Activated CD8-positive, alpha-beta T cell treated with anti-CD3 and anti-CD28 coated beads, Interleukin-2, amount 10 ng/mL, durations not matched to agents 7 days and 5 days (primary cell): ENCODE measurements at places on chromosomes 3 and 15.

DNA sequence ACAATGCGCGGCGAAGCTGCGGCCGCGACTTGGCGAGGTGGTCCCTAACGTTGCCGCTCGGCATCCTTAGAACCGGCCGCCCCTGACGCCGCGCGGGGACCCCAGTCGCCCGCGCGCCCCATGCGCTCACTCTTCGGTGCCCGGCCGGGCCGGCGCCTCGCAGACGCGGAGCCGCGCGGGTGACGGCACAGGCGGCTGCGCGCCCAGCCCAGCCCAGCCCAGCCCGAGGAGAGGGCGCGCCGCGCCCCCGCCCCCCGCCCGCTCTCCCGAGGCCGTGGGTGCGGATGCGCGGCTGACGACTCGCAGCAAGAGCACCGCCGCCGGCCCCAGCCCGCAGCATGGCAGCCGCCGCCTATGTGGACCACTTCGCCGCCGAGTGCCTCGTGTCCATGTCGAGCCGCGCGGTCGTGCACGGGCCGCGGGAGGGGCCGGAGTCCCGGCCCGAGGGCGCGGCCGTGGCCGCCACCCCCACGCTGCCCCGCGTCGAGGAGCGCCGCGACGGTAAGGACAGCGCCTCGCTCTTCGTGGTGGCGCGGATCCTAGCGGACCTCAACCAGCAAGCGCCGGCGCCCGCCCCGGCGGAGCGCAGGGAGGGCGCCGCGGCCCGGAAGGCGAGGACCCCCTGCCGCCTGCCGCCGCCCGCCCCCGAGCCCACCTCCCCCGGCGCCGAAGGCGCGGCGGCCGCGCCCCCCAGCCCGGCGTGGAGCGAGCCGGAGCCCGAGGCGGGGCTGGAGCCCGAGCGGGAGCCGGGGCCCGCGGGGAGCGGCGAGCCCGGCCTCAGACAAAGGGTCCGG is 437 bp downstream of the KLF13 start:
- H3K4me1 ChIP-seq, result peaks cover 58% of the 10 kb centered on the region
- peak overlapping the region; percentile 56 for H3K4me3 ChIP-seq
- H3K27ac ChIP-seq, result no peak overlapping the region
- peak; percentile 73 for DNase-seq
- H3K27me3 ChIP-seq, result no peaks in the 10 kb centered on the region

DNA sequence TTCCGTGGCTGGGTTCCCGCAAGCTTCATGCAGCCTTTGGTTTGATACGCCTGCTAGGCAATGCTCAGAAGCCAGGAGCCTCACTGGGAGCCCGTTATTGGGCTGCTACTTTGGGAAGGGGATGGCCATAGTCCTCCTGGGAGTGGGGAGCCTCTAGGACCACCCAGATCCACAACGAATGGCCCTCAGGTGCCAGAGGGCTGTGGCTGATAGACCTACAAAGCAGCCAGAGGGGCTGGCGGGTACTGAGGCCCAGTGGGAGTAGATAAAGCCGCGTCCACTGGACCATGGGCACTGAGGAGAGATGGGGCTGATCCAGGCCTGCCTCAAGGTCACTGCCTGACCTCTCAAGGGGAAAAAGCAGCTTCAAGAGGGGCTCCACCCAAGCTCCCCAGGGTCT is 714 bp downstream of the GNAT1 start:
- H3K27ac ChIP-seq, result no peak overlapping the region
- H3K27me3 ChIP-seq, result peaks cover 14% of the 10 kb centered on the region
- H3K4me3 ChIP-seq, result no peak overlapping the region

DNA sequence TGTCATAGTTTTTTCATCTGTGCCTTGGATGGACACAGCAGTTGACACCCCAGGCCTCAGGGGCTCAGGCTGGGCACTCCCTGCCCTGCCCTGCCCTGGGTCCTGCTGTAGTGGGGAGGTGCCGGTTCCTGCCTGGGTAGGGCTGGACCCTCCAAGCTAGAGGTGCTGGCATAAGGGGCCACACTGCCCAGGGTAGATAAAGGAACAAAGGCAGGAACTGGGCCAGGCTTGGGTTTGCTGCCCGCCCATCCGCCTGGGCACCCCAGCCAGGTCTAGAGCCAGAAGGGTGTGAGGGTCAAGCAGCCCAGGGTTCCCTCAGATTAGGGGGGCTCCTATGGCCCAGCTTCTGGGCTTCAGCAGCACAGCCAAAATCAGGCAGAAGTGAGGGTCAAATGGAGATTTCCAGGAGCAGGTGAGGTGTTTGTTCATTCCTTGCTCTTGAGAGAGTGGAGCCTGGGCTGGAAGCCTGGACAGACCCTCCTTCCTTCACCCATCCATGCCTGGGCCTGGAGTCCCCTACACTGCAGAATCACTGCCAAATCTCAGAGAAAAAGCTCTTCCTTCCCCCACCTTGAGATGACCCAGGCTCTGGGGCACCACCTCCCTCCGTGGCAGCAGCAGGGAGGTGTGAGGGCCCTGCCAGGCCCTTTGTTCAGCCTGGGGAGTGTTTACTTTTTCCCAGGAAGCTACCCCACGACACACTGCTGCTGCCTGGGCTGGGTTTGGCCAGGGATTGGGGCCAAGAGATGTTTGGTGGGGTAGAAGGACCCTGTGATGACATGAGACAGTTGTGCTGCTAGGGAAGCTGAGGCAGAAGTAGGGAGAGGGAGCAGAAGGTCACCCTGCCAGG is 7.1 kb downstream of the SEMA3F start:
- H3K36me3 ChIP-seq, result no peaks in the 10 kb centered on the region
- no peak overlapping the region for H3K27ac ChIP-seq
- H3K4me1 ChIP-seq, result peaks cover 2% of the 10 kb centered on the region
- H3K4me3 ChIP-seq, result no peak overlapping the region

DNA sequence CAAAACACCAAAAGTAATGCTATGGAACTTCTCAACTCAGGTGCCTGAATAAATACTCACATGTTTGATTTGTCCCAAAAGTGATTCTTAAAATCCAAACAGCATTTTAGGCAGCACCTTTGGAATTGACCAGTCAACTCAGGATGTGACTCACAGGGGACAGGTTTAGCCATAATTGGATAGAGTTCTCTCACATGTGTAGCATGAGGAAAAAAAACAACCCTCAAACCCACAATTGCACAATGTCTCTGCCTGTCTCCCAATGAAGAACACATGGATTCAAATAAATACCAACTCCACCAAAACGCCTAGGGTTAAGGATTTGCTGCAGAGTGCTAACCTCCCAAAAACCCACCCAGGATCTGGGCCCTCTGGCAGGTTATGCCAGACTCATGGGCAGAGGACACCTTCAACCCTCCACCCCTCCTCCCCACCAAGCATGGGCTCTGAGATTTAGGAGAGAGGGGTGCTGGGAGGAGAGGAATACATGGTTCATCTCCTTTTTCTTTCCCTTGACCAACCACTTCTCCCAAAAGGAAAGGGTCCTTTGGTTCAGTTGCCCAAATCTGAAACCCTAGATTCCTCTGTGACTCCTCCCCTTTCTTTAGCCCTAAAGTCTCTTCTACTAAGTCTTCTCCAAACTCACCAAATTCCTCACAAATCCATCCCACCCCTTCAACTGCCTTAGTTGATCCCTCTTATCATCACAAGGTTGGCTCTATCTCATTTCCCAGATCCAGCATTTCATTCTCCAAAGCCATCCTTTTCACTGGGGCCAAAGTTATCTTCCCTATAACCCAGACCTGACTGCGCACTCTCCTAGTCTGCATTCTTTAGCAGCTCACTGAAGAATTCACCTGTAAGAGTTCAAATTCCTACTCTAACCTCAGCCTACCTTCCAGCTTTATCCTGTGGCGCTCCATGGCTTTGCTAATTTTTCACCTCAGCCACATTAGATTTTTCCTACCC is 7.7 kb downstream of the RYK start:
- H3K27ac ChIP-seq, result no peak overlapping the region
- peaks cover under 1% of the 10 kb centered on the region for H3K27me3 ChIP-seq
- H3K36me3 ChIP-seq, result peaks cover 2% of the 10 kb centered on the region
- DNase-seq, result no peak
- no peak overlapping the region for H3K4me3 ChIP-seq
- peaks cover 12% of the 10 kb centered on the region for H3K4me1 ChIP-seq

- no peak for DNase-seq
- H3K36me3 ChIP-seq, result no peaks in the 10 kb centered on the region
- no peaks in the 10 kb centered on the region for H3K4me1 ChIP-seq
- H3K4me3 ChIP-seq, result no peak overlapping the region
- no peak overlapping the region for H3K27ac ChIP-seq
Measured at GRCh38 chr15:70835415-70835814, 18.5 kb downstream of the LARP6 start.

GRCh38 chr3:58216496-58217195 is 5.9 kb upstream of the DNASE1L3 start:
- peaks cover 15% of the 10 kb centered on the region for H3K4me1 ChIP-seq
- no peak overlapping the region for H3K27ac ChIP-seq
- no peaks in the 10 kb centered on the region for H3K36me3 ChIP-seq

DNA sequence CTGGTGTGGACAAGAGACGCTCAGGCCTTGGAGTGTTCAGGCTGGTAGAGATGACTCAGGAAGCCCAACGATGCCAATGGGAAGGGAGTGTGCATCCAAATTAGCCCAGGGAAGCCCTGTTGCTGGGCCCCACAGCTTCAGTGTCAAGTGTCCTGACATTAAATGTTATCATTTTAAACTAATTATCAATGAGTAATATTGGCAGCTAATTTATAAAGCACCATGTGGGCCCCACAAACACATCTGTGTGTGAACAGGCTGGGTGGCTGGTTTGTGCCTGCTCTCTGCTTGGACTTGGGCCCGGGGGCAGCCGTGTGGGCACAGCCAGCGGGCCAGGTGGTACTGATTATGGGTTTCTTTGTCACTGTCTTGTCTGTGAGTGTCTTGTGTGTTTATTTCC is 15.0 kb downstream of the FBLN2 start:
- DNase-seq, result no peak
- no peak overlapping the region for H3K27ac ChIP-seq
- H3K4me3 ChIP-seq, result no peak overlapping the region
- H3K27me3 ChIP-seq, result peaks cover 4% of the 10 kb centered on the region
- peaks cover 17% of the 10 kb centered on the region for H3K4me1 ChIP-seq

- no peak overlapping the region for H3K4me3 ChIP-seq
- no peaks in the 10 kb centered on the region for H3K36me3 ChIP-seq
Measured at GRCh38 chr3:113261063-113261625, 49.8 kb downstream of the BOC start.

DNA sequence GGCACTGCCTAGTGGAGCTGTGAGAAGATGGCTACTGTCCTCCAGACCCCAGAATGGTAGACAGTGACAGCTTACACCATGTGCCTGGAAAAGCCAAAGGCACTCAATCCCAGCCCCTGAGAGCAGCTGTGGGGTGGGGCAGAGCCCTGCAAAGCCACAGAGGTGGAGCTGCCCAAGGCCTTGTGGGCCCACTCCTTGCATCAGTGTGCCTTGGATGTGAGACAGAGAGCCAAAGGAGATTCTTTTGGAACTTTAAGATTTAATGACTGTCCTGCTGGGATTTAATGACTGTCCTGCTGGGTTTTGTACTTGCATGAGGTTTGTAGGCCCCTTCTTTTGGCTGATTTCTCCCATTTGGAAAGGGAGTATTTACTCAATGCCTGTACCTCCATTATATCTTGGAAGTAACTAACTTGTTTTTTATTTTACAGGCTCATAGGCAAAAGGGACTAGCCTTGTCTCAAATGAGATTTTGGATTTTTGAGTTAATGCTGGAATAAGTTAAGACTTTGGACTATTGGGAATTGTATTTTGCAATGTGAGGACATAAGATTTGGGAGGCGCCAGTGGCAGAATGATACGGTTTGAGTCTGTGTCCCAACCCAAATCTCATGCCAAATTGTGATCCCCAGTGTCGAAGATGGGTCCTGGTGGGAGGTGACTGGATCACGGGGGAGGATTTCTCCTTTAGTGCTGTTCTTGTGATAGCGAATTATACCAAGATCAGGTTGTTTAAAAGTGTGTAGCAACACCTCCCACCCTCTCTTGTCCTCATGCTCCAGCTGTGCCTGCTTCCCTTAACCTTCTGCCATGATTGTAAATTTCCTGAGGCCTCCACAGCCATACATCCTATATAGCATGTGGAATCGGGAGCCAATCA is 80.4 kb downstream of the MYO5A start:
- H3K36me3 ChIP-seq, result peaks cover 8% of the 10 kb centered on the region
- H3K4me1 ChIP-seq, result peaks cover 6% of the 10 kb centered on the region

- H3K27ac ChIP-seq, result peak overlapping the region; percentile 62
- peaks cover 2% of the 10 kb centered on the region for H3K27me3 ChIP-seq
- peak overlapping the region; percentile 46 for H3K4me3 ChIP-seq
- H3K36me3 ChIP-seq, result peaks cover 11% of the 10 kb centered on the region
- DNase-seq, result peak; percentile 59
- peaks cover 66% of the 10 kb centered on the region for H3K4me1 ChIP-seq
Measured at GRCh38 chr3:172102123-172102882, 62.9 kb downstream of the FNDC3B start.

GRCh38 chr3:121482660-121483059 is 63.1 kb downstream of the POLQ start:
- no peak overlapping the region for H3K4me3 ChIP-seq
- H3K36me3 ChIP-seq, result peaks cover 50% of the 10 kb centered on the region
- no peaks in the 10 kb centered on the region for H3K27me3 ChIP-seq
- H3K4me1 ChIP-seq, result peaks cover 1% of the 10 kb centered on the region
- H3K27ac ChIP-seq, result no peak overlapping the region
- no peak for DNase-seq

GRCh38 chr15:66706225-66706732 is 4.2 kb downstream of the SMAD6 start:
- H3K27me3 ChIP-seq, result peaks cover 22% of the 10 kb centered on the region
- H3K27ac ChIP-seq, result no peak overlapping the region
- peaks cover 15% of the 10 kb centered on the region for H3K4me1 ChIP-seq

GRCh38 chr15:100234158-100235029 is 107.4 kb downstream of the ADAMTS17 start:
- peaks cover 15% of the 10 kb centered on the region for H3K4me1 ChIP-seq
- no peak overlapping the region for H3K27ac ChIP-seq
- H3K4me3 ChIP-seq, result no peak overlapping the region
- H3K27me3 ChIP-seq, result peaks cover 11% of the 10 kb centered on the region
- no peaks in the 10 kb centered on the region for H3K36me3 ChIP-seq
